ENCODE measurements at places on chromosomes 1 and 21. TPM values are rescaled to one million over a fixed set of nuclear protein-coding genes. Genes with fewer than 3 reads are reported as not detected.

LCE1B gene
- not detected for polyA plus RNA-seq

OR6N1 gene
- polyA plus RNA-seq = not detected

DISC1 gene
- polyA plus RNA-seq = 1.2 TPM

TRIM17 gene
- not detected for polyA plus RNA-seq

PLA2G2D gene
- polyA plus RNA-seq = not detected

MARCKSL1 gene
- polyA plus RNA-seq = 158 TPM

FAM72B gene
- 0.60 TPM for polyA plus RNA-seq

ADAM30 gene
- polyA plus RNA-seq = not detected

PODN gene
- polyA plus RNA-seq = 16.2 TPM

JAM2 gene
- 5.8 TPM for polyA plus RNA-seq

ANKRD35 gene
- 0.46 TPM for polyA plus RNA-seq

AADACL4 gene
- not detected for polyA plus RNA-seq

GADD45A gene
- polyA plus RNA-seq = 60.8 TPM

ATP1B1 gene
- polyA plus RNA-seq = 79.1 TPM

SERTAD4 gene
- 1.9 TPM for polyA plus RNA-seq

NEK2 gene
- polyA plus RNA-seq = 8.1 TPM

SPATA17 gene
- polyA plus RNA-seq = 0.47 TPM

FMO1 gene
- polyA plus RNA-seq = 0.26 TPM

AIRE gene
- not detected for polyA plus RNA-seq

GBP6 gene
- 0.60 TPM for polyA plus RNA-seq

BNIPL gene
- polyA plus RNA-seq = not detected
